ENCODE measurements at places on chromosomes 1 and 21.

- peak; percentile 40 for DNase-seq
Observed at GRCh38 chr1:172638885-172639831, 19.7 kb upstream of the FASLG start.

DNA sequence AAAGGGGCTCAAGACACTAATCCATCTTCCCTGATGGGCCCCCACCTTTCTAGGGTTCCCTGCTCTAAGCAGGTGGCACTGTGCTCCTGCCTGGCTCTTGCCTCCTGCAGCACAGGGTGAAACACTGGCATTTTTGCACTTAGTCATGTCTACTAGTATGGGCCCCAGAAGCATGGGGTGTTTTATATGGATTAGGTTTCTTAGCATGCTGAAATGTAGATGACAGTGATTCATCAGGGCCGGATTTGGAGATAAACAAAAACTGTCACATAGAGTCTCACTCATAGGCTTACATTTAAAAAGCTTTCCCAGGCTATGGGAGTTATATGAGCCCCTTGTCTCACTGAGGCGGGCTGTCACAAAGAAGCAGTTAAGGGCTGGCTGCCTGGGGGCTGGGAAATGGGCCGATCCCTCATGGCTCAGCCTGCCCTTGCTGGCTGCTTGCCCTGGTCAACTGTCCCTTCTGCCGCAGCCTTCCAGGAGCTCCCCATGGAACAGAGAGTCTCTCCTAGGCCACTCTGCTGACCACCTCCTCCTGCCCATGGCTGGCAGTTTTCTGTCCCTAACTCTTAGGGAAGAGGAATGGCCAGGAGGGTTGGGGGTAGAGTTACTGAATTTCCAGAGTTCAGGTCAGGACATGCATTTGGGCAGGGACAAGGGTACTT lies 6.5 kb downstream of the GALNT2 start:
- DNase-seq = peak; percentile 27

GRCh38 chr1:115717541-115717940 lies 51.0 kb downstream of the CASQ2 start:
- DNase-seq = no peak

DNA sequence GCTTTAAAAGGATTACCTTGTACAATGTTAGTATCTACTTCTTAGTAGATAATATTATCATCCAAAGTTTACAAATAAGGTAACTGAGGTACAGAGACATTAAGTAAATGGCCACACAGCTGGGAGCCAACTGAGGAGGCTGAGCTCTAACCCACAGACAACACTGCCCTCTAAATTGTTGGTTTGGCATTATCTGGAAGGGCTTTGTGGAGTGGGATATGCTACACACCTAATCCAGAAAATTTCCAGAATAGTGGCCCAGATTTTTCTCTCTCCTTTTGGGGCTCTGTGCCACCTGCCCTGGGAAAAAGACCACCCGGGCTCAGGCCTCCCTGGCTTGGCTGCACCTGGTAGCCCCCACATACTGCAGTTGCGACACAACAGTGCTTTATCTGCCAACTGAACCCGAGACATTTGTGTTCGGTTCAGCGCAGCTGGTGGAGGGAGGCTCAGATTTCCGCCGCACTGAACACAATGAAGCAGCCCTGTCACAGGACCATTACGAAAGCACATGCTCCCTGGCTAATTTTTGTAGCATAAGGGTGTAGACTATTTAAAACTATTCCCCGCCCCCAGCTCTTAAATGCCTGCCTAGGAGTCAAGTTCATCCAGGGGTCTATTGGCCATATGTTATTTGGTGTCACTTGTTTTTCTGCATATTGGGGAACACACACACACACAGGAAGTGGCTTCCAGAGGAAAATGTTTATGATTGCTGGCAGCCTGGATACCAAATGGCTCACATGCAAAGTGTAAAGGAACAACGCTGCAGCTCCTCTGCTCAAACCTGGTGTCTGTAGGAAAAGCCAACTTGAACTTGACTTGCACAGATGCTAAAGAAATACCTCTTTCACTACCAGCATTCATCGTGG lies 92.3 kb upstream of the ESRRG start:
- DNase-seq = no peak

DNA sequence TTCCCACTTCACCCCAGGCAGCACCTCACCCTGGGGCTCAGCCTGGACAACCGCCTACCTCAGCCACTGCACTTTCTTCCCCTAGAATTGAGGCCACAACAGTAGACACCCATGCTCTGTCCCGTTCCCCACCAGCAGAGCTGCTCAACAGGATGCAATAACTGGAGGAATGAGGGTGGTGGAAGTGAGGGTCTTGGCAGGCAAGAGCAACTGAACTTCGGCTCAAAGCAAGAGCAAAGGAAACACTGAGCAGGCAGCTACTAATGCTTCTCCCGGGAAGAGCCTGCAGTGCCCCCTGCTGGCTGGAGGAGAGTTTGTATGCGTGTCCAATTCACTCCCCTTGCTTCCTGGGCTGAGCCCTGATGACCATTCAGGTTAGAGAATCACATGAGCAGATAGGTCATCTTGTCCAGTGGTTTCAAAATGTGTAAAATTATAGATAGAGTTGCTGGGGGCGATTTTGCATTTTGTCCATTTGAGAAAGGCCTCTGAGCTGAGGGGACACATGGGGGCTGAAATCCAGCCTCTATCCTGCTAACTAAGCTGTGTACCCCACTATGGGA lies 13.9 kb downstream of the NT5C1A start:
- DNase-seq = peak; percentile 75

DNA sequence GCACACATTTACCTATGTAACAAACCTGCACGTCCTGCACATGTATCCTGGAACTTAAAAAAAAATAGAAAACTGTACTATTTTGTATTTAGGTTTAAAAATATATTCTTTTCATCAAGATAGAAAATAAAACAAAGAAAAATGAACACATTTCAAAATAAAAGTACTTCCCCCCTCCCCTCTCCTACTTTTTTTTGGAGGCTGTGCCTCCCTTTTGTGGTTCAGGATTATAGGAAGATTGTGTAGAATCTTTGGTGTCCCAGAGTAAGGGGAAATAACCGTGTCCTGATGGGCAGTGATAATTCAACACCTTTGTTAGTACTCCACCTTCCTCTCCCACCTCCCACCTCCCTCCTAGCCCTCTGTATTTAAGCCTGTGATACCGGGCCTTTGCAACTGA lies 40.1 kb downstream of the TRIM62 start:
- DNase-seq = no peak

Measured in A549 (cell line).